ENCODE measurements at places on chromosomes 4 and X. TPM values are rescaled to one million over a fixed set of nuclear protein-coding genes. Genes with fewer than 3 reads are reported as not detected.

Gene GPR34
- total RNA-seq = 6.0 TPM

Gene DCLK2
- total RNA-seq = 3.6 TPM

Gene FABP2
- not detected for total RNA-seq

Gene NIPAL1
- total RNA-seq = 2.1 TPM

Gene PPEF2
- not detected for total RNA-seq

- DNase-seq = no peak
- H3K27me3 ChIP-seq = no peaks in the 10 kb centered on the region
- no peaks in the 10 kb centered on the region for H3K36me3 ChIP-seq
These were observed 75.0 kb upstream of the SORBS2 start for GRCh38 chr4:185886832-185887524.

GRCh38 chr4:101201421-101201820, 145.9 kb downstream of the PPP3CA start:
- no peaks in the 10 kb centered on the region for H3K36me3 ChIP-seq
- H3K4me3 ChIP-seq = no peak overlapping the region
- no peaks in the 10 kb centered on the region for H3K4me1 ChIP-seq
- H3K27ac ChIP-seq = no peak overlapping the region

- H3K4me3 ChIP-seq = no peak overlapping the region
- no peaks in the 10 kb centered on the region for H3K36me3 ChIP-seq
- no peak for DNase-seq
- H3K4me1 ChIP-seq = no peaks in the 10 kb centered on the region
- no peaks in the 10 kb centered on the region for H3K27me3 ChIP-seq
- no peak overlapping the region for H3K27ac ChIP-seq
These were observed 79.9 kb upstream of the PCDH18 start for GRCh38 chr4:137611998-137612700.

DNA sequence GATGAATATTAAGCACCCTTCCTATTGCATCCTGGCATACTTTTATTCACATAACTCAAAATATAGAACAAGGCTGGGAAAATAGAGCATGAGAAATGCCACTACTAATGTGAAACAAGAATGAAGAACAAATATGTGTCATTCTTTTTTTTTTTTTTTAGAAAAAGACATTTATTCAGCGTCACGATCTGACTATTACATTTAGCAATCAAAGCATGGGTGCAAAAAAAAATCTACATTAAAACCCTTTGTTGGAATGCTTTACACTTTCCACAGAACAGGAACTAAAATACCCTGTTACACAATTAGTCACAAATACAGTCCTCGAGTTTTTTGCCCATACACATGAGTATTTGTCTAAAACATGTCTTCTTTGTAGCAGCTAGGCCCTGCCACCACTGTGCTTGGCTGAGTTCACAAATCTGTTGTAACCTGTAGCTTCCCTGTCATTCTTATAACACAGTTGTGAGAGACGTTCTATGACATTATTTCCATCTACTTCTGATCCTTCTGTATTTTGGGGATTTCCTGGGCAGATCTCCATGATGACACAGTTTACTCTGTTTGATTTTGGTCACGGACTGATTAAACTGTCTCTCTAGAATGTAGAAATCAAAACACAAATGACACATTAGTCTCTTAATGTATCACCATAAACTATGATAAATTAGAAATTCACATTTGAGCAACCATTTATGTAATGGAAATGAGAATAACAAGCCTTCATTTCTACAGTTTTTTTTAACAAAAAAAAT, 9.4 kb upstream of the TET2 start:
- no peak overlapping the region for H3K27ac ChIP-seq
- no peak overlapping the region for H3K4me3 ChIP-seq
- no peaks in the 10 kb centered on the region for H3K27me3 ChIP-seq
- peaks cover 2% of the 10 kb centered on the region for H3K4me1 ChIP-seq
- no peaks in the 10 kb centered on the region for H3K36me3 ChIP-seq

GRCh38 chrX:79065696-79066095, 78.8 kb upstream of the GPR174 start:
- H3K36me3 ChIP-seq = no peaks in the 10 kb centered on the region
- DNase-seq = no peak
- no peaks in the 10 kb centered on the region for H3K4me1 ChIP-seq
- H3K4me3 ChIP-seq = no peak overlapping the region

- no peak for DNase-seq
- no peaks in the 10 kb centered on the region for H3K36me3 ChIP-seq
- no peak overlapping the region for H3K4me3 ChIP-seq
- H3K27ac ChIP-seq = no peak overlapping the region
- no peaks in the 10 kb centered on the region for H3K27me3 ChIP-seq
These were observed 118.5 kb downstream of the RBM47 start for GRCh38 chr4:40511036-40511614.

- no peak overlapping the region for H3K4me3 ChIP-seq
- H3K4me1 ChIP-seq = no peaks in the 10 kb centered on the region
- no peaks in the 10 kb centered on the region for H3K27me3 ChIP-seq
- no peaks in the 10 kb centered on the region for H3K36me3 ChIP-seq
- no peak overlapping the region for H3K27ac ChIP-seq
- DNase-seq = no peak
These were observed 94.4 kb downstream of the ABCB7 start for GRCh38 chrX:75061701-75062100.

DNA sequence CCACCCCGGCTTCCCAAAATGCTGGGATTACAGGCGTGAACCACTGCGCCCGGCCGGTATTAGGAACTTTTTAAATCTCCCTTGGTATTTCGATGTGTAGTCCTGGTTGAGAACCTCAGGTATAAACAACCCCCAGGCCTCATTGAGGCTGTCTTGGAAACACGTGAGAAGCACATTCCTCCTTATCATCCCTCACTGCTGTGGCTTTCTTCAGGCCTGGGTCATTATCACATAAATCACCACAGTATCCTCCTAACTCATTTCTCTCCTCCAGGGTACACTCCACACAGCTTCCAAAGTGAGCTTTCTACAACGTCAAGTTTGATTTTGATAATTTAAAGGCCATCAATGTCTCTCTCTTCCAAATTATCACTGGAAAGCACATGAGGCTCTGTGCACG, 198.2 kb downstream of the DCHS2 start:
- no peak overlapping the region for H3K4me3 ChIP-seq
- no peak overlapping the region for H3K27ac ChIP-seq
- no peaks in the 10 kb centered on the region for H3K4me1 ChIP-seq
- H3K27me3 ChIP-seq = no peaks in the 10 kb centered on the region
- no peak for DNase-seq
- no peaks in the 10 kb centered on the region for H3K36me3 ChIP-seq
